ENCODE measurements at places on chromosomes 1 and 21.

GRCh38 chr1:213972141-213972540 lies 15.6 kb upstream of the PROX1 start:
- DNase-seq: no peak

DNA sequence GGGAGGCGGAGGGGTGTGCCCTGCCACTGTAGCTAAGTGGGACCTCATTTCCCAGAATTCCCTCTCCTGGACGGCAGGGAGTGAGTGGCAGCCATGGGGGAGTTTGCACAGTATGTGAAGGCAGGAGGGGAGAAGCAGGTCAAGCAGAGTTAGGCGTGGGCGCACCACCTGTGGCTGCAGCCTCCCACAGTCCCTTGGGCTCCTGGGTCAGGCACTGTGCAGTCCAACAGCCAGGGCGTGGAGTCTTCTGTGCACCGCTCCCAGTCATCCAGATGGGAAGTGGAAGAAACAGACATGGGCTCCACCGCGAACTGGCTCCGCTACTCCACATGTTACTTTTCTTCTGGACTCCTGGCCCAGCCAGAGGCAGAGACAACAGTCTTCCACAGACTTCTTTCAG lies 85.4 kb upstream of the TIAM1 start:
- no peak for DNase-seq

GRCh38 chr1:166122873-166123466 lies 43.8 kb downstream of the FAM78B start:
- DNase-seq: no peak

DNA sequence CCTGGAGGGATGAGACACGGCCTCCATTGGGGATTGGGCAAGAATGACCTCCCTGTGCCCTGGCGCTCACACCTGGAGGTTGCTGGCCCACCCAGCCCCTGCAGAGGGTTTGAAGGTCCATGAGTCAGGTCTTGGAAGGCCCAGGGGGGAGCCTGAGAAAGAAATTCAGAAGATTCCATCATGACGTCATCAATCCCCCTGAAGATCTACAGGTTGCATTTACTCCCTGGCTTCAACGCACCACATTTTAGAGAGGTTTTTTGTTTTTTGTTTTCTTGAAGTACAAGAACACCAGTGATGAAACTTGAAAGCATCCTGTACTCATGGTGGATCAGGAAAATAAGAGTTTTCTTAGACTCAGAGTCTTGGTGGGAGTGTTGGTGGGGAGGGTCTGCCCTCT lies 82.4 kb upstream of the SLC25A33 start:
- DNase-seq: no peak

DNA sequence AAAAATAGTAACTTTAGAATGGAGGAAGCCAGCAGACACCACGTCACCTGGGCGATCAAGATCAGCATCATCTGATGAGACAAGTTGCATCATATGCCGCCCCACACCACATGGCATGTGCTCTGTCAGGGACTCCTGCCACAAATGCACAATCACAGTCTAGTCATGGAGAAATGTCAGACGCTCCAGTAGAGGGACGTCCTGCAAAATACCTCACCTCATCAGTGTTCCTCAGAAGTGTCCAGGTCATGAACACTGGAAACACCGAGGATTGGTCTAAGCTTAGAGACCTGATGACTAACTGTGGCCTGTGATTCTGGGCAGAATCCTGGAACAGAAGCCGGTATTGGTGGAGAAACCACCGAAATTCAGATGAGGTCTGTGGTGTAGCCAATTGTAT lies 14.3 kb downstream of the ADARB1 start:
- no peak for DNase-seq

GRCh38 chr1:12594490-12594889 lies 23.5 kb downstream of the DHRS3 start:
- DNase-seq: no peak
